ENCODE measurements at places on chromosomes 12 and 14.

DNA sequence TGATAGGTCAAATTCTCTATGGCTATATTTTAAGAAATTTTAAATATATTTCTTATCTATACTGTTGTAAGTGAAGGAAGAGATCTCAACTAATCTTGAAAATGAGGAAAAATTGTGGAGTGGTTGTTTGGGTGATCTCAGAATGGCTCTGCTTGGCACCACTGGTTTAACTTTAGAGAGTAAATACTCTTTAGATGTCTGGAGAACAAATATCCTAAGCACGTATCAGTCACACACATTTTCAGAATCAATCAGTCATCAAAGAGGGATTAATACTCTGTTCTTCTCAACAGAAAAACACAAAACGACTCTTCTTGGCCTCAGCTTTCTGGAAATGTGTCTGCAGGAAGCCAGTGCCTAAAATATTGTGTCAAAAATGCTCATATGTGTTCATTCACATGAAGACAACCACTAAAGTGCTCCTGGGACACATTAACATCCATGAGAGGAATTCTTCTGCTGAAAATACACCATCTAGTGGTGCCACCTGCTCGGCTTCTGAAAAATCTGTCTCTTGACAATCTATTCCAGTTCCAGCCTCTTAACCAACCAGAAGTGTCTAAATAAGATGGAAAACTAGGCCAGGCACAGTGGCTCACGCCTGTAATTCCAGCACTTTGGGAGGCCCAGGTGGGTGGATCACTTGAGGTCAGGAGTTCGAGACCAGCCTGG is 81.1 kb upstream of the CCDC198 start:
- no peak for DNase-seq

DNA sequence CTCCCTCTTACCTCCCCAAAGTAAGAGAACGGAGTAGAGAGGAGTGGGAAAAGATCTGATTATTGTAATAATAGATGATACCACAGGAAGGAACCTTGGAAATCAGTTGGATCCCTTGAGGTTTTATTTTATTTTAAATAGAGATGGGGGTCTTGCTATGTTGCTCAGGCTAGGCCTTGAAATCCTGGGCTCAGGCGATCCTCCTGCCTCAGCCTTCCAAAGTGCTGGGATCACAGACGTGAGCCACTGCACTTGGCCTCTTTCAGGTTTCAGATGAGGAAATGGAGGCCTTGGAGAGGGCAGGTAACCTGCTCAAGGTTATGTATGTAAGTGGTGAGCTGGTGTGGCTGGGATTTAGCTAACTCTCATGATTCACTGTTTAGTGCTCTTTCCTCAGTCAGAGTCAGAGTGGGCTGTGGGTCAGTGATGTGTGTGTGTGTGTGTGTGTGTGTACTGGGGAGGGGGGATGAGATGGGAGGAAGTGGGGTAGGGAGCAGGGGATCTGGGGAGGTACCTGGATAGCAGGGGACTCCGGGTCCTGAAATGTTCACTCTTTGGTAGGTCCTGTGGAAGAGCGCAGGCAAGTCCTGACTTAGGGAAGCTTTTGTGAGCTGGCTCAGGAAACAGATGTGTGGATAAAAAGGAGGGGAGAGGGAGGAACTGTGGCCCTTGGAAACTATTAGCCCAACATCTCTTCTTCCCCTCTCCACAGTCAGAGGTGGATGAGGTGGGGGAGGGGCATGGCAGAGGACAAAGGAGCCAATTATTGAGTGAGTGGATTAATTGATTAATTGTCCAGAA is 4.7 kb upstream of the CISTR start:
- no peak for DNase-seq

DNA sequence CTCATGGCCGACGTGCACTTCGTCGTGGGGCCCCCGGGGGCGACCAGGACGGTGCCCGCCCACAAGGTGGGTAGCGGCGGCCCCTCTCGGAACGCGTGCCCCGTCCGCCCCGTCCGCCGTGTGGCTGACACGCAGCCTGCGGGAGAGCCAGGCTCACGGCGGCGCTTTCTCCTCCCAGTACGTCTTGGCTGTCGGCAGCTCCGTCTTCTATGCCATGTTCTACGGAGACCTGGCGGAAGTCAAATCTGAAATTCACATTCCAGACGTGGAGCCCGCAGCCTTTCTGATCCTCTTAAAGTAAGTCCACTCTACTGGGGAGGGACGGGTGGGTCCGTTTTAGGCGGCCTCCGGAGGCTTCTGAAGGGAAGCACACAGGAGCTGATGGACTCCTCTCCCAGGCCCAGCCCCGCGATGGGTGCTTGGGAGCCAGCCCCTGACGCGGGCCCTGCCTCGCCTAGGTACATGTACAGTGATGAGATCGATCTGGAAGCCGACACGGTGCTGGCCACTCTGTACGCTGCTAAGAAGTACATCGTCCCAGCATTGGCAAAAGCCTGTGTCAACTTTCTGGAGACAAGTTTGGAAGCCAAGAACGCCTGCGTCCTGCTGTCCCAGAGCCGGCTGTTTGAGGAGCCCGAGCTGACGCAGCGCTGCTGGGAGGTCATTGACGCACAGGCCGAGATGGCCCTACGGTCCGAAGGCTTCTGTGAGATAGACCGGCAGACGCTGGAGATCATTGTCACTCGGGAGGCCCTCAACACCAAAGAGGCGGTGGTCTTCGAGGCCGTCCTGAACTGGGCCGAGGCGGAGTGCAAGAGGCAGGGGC is 1.1 kb downstream of the BTBD6 start:
- DNase-seq: peak; percentile 67

DNA sequence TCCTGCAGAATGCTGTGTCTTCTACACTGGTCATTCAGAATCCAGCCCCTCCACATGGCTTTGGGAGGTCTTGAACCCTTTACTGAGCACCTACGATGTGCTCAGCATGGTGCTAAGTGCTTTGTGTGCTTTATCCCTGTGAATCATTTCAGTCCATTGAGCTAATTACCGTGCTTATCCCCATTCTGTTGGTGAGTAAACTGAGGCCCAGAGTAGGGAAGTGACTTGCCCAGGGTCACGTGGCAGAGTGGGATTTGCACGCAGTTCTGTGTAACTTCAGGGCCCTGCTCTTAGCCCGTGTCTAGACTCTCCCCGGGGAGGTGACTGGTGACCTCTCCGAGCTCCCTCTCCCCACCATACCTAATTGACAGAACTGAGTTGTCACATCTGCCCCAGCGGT is 27.4 kb downstream of the MVK start:
- DNase-seq: no peak

All from right forelimb (tissue), 1 donor.